NCI-H1105 (cell line): ENCODE measurements at places on chromosomes 2 and 18.
A peak's percentile ranks its signal among the peaks of the same experiment; 100 is the strongest.

- peak; percentile 18 for DNase-seq
Measured at GRCh38 chr18:40866013-40866645, 1088.9 kb upstream of the PIK3C3 start.

DNA sequence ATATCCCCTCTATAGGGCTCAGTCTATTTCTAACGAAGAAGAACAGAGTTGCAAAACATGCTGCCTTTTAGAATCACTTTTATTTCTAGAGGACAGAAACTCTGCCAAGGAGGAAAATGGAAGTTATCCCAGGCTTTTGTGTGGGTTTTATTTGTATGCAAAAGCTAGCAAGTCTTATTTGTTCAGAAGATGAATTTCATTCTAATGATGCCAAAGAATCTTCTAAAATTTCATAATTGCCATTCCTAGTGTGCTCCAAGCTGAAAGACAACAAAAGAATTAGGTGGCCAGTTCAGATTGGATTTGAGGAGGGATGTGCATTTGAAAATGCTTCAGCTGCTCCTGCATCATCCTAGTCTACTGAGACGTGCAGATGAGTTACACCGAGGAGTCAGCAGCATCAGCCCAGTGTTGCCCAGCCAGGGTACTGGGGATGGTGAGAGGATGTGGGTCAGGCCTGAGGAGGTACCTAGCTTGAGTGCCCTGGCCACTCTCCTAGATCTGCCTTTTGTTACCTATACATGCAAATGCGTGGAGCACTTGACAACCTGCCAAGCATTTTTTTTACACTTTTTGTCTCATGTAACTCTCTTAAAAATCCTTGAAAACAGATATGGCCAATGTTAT, 80.1 kb downstream of the KCNS3 start:
- no peak for DNase-seq

DNA sequence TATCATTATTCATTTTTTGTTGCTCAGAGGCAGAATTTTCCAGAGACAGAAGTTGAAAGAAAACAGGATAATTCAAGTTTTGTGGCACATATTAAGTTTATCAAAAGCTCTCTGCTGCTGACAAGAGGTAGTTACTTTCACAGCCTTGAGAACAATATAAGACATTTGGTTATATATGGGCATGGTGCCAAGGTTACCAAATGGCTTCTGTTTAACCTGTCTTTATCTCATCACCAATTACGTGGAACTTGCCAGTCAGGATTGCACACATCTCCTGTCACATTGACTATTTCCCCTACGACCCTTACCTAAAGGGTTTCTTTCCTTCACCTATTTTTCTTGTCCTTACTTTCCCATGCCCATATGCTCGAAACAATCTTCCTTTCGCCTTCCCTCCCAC, 35.9 kb downstream of the KLF7 start:
- DNase-seq, result peak; percentile 25

DNA sequence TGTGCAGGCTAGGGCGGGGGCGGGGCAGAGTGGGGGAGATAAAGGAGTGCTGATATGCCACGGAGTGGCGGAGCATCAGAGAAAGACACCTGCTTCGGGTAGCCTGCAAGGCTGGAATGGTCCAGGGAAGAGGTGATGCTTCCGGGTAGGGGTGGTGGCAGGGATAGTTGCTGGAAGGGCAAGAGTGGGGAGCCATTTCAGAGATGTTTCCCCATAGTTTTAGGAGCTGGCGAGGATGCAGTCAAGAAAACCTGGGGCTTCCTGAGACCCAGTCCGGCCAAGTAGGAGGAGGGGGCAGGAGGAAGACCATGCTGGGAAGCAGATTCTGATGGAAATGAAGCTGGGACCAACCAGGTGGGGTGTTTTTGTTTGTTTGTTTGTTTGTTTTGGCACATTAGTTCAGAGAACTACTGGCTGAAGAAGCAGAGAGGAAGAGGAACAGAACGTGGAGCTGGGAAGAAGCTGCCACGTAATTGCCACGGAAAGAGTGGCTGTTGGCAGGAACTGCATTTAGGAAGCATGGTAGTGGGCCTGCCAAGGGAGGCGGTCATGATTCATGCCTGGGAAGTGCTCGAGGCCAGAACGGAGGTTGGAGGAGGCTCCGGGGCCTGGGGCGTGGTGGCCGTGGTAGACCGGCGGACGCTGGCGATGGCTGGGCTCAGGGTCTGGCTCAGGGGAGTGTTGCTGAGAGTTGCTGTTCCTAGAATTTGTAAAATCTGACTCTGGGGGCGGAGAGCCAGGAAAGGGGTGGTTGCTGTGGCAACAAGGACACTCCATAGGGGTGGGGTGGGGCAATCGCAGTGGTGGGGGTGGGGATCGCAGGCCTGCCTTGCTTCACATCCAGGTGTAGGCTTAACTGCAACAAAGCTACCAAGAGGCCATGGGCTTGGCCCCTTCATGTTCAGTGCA, 8.6 kb upstream of the INPP5D start:
- no peak for DNase-seq

GRCh38 chr18:4074647-4075046, 380.5 kb downstream of the DLGAP1 start:
- DNase-seq, result no peak

- DNase-seq, result no peak
Measured at GRCh38 chr2:110904116-110904778, 171.9 kb downstream of the ACOXL start.

DNA sequence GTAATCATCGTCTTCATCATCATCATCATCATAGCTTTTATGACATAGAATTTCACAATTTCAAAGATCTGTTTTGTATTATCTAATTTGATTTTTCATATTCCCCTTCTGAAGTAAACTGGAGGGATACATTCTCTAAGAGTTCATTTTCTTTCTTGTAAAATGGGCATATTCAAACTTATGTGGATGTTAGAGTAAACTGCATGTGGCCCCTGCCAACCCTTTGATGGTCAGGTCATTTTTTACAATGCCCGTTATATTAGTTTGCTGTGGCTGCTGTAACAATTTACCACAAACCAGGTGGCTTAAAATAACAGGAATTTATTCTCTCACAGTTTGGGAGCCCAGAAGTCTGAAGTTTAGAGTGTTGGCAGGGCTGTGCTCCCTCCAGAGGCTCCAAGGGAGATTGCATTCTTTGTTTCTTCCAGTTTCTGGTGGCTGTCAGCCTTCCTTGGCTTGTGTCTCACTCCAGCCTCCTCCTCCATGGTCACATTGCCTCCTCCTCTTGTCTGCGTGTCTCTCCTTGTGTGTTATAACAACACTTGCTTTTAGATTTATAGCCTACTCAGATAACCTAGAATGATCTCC, 127.5 kb upstream of the MMADHC start:
- DNase-seq, result peak; percentile 6

GRCh38 chr2:15378148-15378908, 182.8 kb downstream of the NBAS start:
- DNase-seq, result no peak

DNA sequence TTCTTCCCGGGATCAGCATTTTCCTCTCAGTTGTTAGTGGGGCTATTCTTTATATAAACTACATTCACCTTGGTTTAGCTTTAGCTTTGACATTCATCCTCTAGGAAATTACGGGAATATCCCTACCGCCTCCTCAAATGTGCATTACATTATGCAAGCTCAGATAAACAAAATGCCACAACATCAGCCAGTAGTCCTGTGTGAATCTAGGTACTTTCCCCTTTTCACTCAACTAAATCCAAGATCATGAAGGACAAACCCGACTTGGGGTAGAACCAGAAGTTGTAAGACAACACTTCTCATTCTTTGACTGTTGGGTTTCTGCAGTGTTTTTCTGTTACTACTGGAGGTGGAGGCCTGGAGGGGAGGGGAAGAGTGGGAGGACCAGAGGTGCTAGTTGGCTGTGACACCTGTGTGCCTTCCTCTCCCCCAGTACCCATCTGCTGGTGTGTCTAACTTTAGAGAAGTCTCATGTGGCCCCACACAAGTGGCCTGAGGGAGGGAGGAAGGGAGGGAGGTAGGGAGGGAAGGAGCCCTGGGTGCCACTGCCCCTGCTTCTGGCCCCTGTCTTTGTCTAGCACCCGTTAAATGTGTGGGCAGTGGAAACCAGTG, 84.8 kb upstream of the BCL2L11 start:
- DNase-seq, result no peak

DNA sequence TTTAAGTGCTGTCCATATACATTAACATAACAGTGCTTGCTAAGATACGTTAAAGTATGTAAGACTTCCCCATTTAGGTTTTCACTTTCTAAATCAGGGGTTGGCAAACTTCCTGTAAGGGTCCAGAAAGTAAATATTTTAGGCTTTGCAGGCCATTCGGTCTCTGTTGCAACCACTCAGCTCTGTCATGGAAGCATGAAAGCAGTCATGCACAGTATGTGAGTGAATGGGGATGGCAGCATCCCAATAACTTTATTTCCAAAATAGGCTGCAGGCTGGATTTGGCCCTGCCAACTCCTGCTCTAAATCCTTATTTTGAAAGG, 128.7 kb downstream of the PLA2R1 start:
- DNase-seq, result no peak

DNA sequence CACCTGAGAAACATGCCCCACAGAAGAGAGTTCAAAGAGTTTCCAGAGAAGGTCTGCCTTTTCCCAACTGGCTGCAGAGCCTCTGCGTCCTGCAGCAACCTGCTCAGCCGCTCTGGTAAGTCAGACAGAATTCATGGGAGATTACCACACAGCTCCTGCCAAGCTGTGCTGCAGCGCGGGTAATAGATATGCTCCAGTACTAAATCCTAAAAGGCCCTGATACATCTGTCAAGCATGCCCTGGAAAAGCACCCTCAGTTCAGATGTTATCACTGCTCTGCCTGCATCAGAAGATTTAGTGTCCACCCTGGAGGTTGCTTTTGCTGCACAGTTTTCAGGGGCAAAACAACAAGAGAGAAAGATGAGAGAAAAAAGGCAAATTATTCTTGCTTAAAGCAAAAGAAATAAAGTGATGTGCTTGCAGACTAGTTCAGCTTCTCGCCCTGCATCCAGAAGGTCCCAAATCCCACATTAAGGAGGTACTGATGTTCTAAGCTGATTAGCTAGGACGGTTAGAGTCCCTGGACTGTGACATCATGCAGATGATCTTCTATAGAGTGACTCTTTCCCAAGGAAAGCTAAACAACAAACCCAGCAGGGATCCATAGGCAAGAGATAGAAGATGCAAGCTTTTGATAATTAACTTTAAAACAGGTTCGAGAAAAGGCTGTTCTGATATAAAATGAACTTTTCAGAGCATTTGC, 488.6 kb downstream of the BCL11A start:
- no peak for DNase-seq

- DNase-seq, result peak; percentile 84
Measured at GRCh38 chr2:45009303-45009927, at the start of gene SIX2. Gene SIX2 (minus strand): TSS chr2:45009452. CDS start chr2:45009110, 342 bp downstream.

- DNase-seq, result no peak
Measured at GRCh38 chr18:28766721-28767120, 589.8 kb upstream of the CDH2 start.

DNA sequence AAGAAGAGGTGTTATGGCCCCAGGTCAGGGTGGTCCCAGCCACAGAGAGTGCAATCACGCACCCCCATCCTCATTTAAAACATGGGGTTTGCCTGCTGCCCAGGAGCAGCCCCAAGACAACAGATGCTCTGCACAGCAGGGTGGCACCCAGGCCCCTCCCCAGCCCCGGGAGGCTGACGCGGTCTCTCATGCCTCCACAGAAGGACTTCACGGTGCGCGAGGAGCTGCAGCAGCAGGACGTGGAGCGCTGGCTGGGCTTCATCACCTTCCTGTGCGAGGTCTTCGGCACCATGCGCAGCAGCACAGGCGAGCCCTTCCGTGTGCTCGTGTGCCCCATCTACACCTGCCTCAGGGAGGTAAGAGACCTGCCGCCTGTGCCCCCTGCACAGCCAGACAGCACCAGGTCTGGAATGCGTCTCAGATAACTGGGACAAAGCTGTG, 133.7 kb downstream of the SMAD7 start:
- DNase-seq, result no peak

DNA sequence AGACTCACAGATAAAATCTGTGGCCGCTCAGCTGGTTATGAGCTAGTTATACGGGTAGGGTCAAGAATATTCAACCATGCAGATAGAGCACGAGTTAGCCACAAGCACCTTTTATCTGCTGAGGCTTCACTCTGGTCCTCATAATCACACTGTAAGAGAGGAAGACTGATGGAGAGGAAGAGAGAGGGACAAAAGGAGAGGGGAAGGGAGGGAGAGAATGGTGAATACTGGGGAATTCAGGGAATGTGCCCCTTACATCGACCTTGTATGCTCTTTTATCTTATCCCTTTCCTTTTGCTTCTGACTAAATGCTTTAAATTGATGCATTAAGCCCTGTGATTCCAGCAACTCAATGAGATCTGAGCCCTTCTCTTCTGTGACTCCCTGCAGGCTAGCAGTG, 333.1 kb downstream of the DSEL start:
- DNase-seq, result no peak

- no peak for DNase-seq
Measured at GRCh38 chr18:50662177-50662576, 102.3 kb downstream of the MAPK4 start.

DNA sequence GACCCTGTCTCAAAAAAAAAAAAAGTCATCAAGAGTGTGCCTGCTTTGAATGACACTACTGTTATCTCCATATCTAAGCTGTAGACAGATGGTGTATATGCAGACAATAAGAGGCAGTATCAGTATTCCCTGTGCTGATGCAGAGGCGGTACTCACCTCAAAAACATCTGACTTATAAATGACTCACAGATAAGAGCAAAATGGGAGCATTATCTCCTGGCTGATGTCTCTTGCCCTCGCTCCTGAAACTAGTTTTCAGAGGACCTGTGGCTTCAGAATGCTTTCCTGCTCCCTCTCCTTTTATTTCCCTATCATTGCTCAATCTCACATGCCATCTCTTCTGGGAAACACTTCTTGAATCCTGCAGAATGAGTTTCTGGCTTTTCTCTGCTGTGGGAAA, 289.6 kb downstream of the PTPRM start:
- no peak for DNase-seq

GRCh38 chr18:70523035-70523791, 234.4 kb downstream of the SOCS6 start:
- peak; percentile 82 for DNase-seq

- no peak for DNase-seq
Measured at GRCh38 chr18:9453283-9453682, 22.0 kb upstream of the RALBP1 start.

DNA sequence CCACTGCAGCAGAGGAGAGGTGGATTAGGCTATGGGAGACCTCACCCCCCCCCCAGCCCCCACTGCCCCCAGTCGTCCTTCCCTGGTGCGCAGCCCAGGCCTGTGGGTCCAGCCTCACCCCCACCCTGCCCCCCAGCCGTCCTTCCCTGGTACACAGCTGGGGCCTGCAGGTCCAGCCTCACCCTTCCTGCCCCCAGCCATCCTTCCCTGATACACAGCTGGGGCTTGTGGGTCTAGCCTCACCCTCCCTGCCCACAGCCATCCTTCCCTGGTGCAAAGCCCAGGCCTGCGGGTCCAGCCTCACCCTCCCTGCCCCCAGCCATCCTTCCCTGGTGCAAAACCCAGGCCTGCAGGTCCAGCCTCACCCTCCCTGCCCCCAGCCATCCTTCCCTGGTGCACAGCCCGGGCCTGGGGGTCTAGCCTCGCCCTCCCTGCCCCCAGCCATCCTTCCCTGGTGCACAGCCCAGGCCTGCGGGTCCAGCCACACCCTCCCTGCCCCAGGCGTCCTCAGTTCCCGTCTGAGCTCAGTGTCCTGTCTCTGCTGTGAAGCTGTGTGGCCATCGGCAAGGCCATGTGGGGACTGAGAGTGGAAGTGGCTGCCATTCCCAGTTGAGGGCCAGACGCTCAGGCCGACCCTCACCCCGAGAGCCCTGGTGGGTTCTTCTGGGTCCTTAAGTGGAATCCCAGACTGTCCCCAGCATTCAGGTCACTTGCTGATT, 86.8 kb upstream of the SNTG2 start:
- DNase-seq, result no peak
